Inflammatory macrophage treated with lipopolysaccharide for 1 hour (primary cell): ENCODE measurements at places on chromosomes 16 and 17.

GRCh38 chr17:64500862-64501765, 4.3 kb upstream of the POLG2 start:
- no peak for DNase-seq

DNA sequence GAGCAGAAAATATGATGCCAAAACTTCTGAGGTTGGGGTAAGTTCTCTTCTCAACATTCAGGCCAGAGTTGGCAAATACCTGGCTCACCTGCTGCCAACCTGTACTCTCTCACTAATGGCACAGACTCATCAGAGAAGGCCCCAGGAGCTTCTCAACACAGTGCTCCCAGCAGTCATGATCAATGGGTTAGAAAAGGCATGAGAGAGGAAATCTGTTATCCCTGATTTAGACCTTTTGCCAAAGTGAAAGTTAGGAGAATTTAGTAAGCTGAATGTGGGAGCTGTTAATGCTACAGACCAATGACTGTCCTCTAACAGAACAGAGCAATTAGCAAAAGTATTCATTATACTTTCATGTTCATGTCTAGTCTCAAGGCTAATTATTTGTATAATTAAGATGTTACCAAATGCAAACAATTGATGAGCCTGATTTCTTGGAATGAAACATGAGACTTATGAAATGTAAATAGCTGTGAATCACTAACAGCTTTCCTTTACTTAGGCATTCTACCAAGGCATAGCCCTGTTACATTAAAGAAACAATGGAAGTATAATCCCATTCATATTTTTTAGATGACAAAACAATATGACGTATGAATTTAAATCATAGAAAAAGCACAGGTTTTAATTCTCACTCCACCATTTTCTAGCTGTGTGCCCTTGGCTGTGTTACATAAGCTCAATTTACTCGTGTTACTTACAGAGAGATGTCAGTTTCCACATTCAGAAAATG, 68.7 kb upstream of the MARCHF10 start:
- no peak for DNase-seq

GRCh38 chr16:67481561-67482232, 740 bp upstream of the ATP6V0D1 start:
- peak; percentile 18 for DNase-seq

GRCh38 chr16:3019594-3020246, 448 bp upstream of the TNFRSF12A start:
- no peak for DNase-seq

DNA sequence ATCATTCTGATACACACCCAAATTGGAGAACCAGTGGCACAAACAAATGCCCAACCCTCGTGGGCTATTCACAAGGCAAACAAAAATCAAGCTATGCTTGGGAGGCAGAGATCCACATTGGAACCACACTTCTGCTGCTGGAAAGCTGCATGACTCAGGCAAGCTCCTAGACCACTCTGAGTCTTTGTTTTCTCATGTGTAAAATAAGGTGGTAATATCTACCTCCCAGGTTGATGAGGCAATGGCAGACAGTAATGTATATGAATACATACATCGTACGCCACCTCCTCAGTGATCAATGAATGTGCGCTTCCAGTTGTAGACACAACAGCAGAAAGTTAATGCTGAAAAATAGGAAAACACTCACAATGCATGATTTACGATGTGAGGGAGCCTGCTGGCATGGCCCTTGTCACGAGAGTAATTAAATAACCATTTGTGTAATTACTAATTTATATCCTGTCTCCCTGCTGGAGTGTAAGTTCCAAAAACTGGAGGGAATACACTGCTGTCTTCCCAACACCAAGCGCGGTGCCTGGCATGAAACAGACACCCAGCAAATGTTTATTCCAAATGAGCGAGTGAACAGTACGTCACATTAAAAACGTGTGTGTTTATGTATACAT, 69.9 kb upstream of the HSBP1 start:
- no peak for DNase-seq

DNA sequence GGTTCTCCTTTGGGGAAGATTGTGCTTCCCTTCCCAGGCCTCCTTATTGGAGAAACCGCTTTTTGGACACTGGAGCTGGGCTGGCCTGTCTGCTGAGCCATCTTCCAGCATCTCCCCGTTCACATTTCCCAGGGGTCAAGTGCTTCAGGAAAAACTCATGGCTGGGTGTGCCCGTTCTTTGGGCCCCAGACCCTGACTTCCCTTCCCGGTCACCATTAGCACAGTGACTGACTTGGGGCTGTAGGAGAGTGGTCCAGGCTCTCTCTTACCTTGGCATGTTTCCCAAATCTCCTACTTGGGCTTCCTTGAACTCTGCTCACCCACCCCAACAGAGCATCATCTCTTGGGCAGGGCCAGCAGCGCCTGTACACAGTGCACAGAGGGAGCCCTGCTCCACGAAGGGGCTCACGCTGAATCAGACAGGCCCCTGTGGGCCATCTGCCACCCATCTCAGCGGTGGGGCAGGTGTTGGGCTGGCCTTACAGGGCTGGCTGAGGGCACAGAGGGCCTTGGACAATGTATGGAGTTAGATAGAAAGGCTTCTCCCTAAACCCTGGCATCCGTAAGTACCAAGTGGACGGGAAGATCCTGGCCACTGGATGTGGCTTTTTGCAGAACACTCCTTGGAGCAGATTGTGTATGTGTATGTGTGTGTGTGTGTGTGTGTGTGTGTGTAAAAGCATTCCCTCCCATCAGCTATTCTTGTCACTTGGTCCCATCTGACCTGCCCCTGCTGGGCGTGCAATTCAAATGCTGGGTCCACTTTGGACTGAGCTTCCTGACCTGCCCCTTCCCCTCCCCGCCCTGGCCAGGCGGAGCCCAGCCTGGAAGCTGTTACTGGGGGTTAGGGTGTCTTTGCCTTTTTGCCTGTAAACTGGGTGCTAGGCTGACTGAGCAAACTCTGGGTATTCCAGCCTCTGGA, 24.9 kb upstream of the CDC42EP4 start:
- DNase-seq = no peak

DNA sequence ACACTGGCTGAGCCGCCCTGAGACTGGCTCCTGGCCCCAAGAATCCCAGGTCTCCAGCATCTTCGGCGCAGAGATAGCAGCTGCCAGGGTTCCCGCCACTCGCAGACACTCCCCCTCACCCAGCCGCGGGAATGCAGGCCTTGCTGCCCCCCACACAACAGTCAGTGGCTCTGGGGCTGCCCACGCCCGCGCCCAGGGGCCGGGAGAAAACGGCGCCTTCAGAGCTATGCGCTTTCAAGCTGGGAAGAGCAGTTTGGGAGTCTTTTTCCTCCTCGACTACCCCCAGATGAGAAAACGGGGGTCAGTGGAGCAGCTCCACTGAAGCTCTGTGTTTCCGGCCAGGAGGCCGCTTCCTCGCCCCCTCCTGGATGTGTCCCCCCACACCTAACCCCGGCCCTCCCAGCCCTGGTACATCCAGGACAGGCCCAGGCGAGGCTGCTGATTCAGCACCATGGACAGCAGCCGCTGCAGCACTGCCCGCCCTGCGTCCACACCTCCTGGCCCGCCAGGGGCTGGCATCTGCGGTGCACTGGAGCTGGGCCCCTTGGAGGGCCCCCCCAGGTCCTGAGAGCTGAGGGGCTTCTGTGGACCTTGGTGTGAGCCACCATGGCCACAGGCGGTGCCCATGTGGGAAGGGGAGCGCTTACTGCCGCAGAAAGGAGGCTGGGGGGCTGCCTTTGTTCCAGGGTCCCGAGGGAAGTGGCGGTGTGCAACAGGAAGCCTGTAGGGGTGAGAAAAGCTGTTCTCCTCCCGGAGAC, 35.7 kb downstream of the CACNA1H start:
- peak; percentile 15 for DNase-seq

GRCh38 chr16:15765880-15766279, 90.9 kb downstream of the MYH11 start:
- DNase-seq = peak; percentile 25

GRCh38 chr17:82171750-82172375, 40.8 kb downstream of the CCDC57 start:
- no peak for DNase-seq

DNA sequence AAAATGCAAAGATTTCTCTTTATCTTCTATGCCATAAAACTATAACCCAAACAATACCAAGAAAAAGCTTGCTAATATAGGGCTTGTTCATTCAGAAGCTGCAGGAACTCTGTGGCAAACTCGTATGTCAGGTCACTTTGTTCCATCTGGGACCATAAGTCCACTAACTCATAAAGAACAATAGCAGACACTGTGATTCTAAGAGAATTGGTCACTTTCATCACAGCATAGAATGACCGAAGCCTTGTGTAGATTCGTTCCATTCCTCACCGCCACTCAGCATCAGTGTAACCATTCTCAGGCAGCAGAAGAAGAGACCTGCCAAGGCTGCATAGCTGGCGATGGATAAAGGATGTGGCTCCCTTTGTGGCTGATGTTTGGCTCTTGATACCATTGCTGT, 30.3 kb upstream of the VAT1L start:
- DNase-seq = no peak

GRCh38 chr16:74768239-74768638, 6.4 kb downstream of the FA2H start:
- no peak for DNase-seq

- no peak for DNase-seq
Measured at GRCh38 chr16:72468582-72468981, 296.6 kb upstream of the PMFBP1 start.

GRCh38 chr16:66677179-66677578, 19.4 kb downstream of the CMTM4 start:
- DNase-seq = no peak

DNA sequence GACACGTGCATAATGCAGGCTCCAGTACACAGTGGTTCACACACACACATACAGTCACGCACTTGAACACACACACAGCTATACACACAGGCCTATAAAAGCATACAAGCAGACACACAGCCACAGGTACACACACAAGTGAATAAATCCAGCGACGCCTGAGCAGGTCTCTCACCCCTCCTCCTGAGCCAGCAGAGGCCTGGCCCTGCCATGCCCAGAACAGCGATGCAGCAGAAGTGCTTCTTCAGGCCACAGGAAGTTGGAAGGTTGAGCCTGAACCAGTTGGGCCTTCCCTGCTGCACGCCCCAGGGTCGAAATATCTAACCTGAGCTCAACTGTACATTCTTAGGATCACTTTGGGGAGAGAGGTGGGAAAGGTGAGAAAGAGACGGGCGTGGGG, 7.3 kb upstream of the CD79B start:
- no peak for DNase-seq

DNA sequence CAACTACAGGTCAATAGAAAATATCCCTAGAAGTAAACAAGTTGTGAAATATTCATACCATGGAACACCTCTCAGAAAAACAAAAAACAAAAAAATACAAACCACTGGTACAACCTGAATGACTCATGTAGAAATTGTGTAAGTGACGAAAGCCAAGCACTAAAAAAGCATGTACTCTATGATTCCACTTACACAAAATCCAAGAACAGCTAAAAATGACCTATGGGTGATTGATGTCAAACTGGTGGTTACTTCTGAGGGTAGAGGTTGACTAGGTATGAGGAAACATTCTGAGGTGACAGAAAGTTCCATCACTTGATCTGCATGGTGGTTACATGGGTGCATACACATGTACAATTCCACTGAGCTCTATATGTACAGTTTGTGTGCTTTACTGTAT, 31.1 kb downstream of the DHRS7C start:
- DNase-seq = no peak
